Mesothelial cell of epicardium (in vitro differentiated cells): ENCODE measurements at places on chromosomes 16 and 17. TPM values are rescaled to one million over a fixed set of nuclear protein-coding genes. Genes with fewer than 3 reads are reported as not detected.
A peak's percentile ranks its signal among the peaks of the same experiment; 100 is the strongest.

- H3K27ac ChIP-seq: peak overlapping the region; percentile 39
- H3K4me1 ChIP-seq: peaks cover 13% of the 10 kb centered on the region
- no peak overlapping the region for H3K4me3 ChIP-seq
- peaks cover 5% of the 10 kb centered on the region for H3K36me3 ChIP-seq
These were observed 9.8 kb downstream of the TMEM204 start for GRCh38 chr16:1543085-1543896.

GRCh38 chr16:57897996-57898395 is 72.9 kb downstream of the CNGB1 start:
- no peak overlapping the region for H3K4me3 ChIP-seq
- H3K4me1 ChIP-seq: peaks cover 3% of the 10 kb centered on the region
- peaks cover 14% of the 10 kb centered on the region for H3K27me3 ChIP-seq
- DNase-seq: no peak
- H3K36me3 ChIP-seq: no peaks in the 10 kb centered on the region

- H3K4me3 ChIP-seq: no peak overlapping the region
- peaks cover 32% of the 10 kb centered on the region for H3K27me3 ChIP-seq
- DNase-seq: no peak
- peaks cover 5% of the 10 kb centered on the region for H3K4me1 ChIP-seq
- no peaks in the 10 kb centered on the region for H3K36me3 ChIP-seq
These were observed 282.5 kb upstream of the SALL1 start for GRCh38 chr16:51433599-51433998.

DNA sequence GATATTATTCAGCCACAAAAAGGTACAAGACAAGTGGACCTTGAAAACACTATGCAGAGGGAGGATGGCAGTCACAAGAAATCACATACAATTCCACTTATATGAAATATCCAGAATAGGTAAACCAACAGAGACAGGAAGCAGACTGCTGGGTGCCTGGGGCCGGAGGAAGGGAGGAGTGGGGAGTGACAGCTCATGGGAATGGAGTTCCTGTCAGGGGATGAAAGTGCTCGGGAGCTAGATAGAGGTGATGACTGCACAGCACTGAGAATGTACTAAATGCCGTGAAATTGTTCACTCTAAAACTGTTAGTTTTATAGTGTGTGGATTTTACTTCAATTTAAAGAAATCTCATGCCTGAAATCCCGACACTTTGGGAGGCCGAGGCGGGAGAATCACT is 74.2 kb upstream of the MED9 start:
- H3K27me3 ChIP-seq: peaks cover 13% of the 10 kb centered on the region
- H3K4me3 ChIP-seq: no peak overlapping the region
- H3K4me1 ChIP-seq: peaks cover 4% of the 10 kb centered on the region
- DNase-seq: no peak

DNA sequence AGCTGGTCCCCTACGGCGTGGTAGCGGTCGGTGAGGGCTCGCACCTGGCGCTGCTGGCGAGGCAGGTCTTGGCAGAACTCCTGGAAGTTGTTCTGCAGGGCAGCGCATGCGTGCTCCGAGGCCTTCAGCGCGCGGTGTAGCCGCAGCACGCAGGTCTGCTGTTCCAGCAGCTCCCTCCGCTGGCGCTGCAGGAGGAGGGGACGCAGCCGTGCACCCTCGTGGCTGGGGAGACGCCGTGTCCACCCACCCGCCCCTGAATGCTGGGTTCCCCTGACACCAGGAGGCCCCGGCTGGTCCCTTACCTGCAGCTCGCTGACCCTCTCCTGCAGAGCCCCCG is 12.2 kb downstream of the EVPL start:
- H3K36me3 ChIP-seq: no peaks in the 10 kb centered on the region
- H3K27me3 ChIP-seq: peaks cover 5% of the 10 kb centered on the region
- H3K27ac ChIP-seq: no peak overlapping the region
- no peak for DNase-seq
- peaks cover 11% of the 10 kb centered on the region for H3K4me1 ChIP-seq

- no peak overlapping the region for H3K27ac ChIP-seq
- H3K4me1 ChIP-seq: peaks cover 19% of the 10 kb centered on the region
- H3K4me3 ChIP-seq: peak overlapping the region; percentile 52
- H3K36me3 ChIP-seq: no peaks in the 10 kb centered on the region
- H3K27me3 ChIP-seq: peaks cover 23% of the 10 kb centered on the region
These were observed 2.4 kb downstream of the GJD3 start for GRCh38 chr17:40361925-40362695.

Gene KRTAP9-4
- total RNA-seq: not detected in 3 replicates

Gene PYDC1
- not detected in 3 replicates for total RNA-seq
